Activated naive CD4-positive, alpha-beta T cell treated with Interleukin-2 at 50 U/mL for 16 hours (primary cell): ENCODE measurements at places on chromosomes 7 and 10.
A peak's percentile ranks its signal among the peaks of the same experiment; 100 is the strongest.

GRCh38 chr10:132229834-132230556 is 43.2 kb downstream of the DPYSL4 start:
- DNase-seq, result peak; percentile 30

DNA sequence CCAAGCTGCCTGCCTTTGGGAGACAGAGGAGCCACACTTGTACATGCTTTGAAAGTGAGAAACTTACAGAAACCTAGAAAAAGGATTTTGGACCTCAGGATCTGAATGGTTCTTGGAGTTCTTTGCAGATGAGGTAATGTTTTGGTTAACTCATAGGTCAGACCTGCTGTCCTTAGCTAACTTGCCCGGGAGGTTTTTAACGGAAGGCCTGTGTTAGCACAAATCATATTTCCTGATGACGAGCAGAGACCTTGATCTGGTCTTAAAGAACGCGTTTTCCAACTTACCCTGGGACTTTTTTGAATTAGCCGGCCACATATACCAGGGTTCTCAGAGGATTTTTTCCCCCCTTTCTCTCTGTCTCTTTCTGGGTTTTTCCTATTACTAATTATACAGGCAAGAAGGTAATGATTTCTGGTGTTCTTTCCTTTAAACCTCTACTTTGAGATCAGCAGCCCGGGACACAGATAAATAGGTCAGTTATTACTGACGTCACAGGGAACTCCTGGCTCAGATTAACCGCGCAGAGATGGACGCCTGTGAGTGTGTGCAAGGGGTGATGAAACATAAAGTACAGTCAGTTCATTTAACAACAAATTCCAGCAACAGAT is 101.7 kb upstream of the KLF6 start:
- DNase-seq, result no peak

DNA sequence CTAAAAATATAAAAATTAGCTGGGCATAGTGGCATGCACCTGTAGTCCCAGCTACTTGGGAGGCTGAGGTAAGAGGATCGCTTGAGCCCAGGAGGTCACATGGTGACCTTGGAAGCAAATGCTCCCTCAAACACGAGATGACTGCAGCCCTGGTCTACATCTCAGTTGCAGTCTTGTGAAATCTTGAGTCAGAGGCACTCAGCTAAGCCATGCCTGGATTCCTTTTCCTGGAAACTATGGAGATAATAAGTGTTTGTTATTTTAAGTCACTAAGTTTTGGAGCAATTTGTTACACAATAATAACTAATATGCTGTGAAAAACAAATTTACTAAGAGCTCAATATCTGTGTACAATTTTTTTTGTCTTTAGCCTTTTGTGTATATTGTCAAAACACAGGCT is 284.3 kb upstream of the KAT6B start:
- no peak for DNase-seq

- no peak for DNase-seq
Observed at GRCh38 chr7:138458576-138459412, 1.3 kb upstream of the TRIM24 start.

DNA sequence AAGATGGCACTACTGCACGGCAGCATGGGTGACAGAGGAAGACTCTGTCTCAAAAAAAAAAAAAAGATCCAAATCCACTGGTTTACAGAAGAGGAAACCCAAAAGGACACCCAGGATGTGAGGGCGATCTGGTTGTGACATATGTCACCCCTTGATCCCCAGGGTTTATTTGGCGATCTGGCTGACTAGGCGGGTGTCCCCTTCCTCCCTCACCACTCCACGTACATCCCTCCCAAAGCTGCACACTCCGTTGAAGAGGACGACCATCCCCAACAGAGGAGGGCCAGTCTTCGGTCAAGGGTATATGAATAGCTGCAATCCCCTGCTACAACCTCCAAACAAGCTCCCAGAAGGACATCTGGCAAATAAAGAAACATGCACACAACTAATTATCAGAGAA is 111.6 kb downstream of the HTR5A start:
- no peak for DNase-seq

GRCh38 chr7:98995111-98995510 is 116.8 kb downstream of the TRRAP start:
- no peak for DNase-seq

DNA sequence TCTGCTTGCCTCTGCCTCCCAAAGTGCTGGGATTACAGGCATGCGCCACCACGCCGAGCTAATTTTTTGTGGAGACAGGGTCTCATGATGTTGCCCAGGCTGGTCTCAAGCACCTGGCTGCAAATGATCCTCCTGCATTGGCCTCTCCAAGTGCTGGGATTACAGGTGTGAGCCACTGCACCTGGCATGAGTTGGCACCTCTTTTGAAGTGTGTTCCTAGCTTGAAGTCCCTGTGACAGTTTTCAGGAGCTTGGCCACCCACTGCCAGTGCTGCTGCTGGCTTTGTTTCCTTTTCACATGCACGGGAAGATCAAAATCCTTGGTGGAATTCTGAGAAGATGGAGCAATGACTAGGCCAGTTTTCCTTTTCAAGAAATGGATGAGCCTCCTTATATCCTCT is 126.3 kb downstream of the NRP1 start:
- DNase-seq, result no peak

GRCh38 chr10:94123258-94123995 is 129.7 kb downstream of the PLCE1 start:
- no peak for DNase-seq

DNA sequence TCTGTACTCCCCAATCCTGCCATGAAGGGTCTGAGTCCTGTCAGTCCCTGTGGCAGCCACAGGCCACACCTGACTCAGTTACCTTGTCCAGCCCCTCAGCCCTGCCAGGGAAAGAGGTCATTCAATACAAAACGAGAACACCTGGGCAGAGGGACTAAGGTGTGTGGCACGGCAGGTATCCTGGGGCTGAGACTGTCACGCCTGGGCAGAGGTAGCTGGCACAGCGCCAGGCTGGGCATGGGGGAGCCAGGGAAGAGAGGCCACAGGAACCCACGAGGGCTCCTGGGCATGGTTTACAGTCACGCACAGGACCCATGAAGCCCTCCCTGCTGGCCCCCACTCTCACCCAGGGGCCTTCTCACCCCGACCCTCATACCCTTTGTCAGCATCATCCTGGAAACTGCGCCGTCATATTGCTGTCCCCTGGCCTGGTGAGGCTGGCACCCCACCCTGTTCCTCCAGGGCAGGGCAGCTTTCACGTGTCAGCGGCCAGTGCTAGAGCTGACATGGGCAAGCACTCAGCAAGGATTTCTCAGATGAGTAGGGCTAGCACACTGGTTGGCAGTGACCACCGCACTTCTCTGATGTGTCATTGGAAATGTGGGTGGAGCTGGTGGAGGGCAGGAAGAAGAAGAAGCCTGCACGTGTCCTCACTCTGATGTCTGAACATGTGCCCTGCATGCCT is 42.7 kb downstream of the LRRC18 start:
- no peak for DNase-seq

GRCh38 chr10:51590818-51591217 is 108.6 kb downstream of the CSTF2T start:
- no peak for DNase-seq

DNA sequence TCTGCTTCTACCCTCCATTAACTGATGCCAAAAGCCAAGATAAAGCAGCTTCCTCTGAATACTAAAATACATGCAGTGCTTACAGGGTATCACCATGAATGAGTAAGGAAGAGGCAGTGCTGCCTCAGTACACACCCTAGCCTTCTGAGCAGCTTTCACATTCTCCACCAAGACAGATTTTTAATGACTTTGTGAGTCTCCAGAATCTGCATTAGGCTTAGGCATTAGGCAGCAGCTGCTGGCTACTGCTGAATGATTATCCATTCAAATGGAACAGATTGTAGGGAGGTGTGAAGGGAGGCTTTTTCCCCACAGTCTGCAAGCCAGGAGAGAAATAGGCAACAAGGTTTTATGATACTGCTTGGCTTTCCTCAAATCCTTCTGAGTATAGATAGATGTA is 1226.7 kb upstream of the LRRN3 start:
- no peak for DNase-seq

DNA sequence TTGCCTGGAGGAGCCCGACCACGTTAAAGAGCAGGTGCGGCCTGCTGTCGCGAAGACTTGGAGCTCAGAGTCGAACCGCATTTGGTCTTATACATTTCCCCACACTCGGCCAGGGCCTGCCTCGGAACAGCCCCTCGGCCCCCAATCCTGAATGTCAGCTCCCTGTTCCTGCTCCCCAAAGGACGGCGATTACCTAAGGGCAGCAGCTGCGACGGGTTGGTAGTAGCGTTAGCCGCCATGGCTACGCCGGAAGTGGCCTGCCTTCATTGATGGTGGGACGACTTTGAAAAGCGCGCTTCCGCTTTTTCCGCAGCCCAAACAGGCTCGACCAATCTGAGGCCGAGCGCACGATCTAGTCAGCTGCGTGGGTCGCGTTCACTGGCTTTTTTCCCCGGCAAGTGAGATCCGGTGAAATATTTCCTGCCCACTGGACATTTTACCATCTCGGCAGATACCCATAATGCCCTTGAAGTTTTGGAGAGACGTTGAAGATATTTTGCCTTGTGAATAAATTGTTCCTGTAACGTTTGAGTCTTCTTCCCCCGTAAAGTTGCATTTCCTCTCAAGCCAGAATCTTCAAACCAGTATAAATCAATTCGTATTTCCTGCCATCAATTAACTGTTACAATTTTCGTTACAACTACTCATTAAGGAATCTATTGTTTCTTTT is at the start of gene LSM5:
Gene LSM5, minus strand, starts transcription at position 254 of the 670 bp plus-strand sequence. Its CDS starts 15 bp downstream, at position 239.
- DNase-seq, result peak; percentile 91

DNA sequence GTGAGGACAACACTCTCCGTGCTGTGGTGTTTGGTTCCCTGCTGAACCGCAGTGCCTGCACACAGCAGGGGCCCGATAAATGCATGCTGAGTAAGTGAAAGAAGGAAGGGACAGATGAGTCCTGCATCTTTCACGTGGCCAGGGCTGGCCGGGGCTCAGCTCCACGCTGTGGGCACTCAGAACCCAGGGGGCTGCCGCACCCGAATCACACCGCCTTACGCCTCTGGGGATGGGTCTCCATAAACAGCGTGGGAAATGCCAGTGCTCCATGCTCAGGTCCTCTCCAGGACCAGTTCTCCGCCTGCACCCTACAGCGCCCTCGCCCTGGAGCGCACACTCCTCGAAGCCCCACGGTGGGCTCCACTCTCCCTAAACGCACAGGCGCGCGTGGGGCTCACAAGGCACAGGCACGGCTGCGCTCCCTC is 38.1 kb downstream of the RASGEF1A start:
- DNase-seq, result peak; percentile 6

DNA sequence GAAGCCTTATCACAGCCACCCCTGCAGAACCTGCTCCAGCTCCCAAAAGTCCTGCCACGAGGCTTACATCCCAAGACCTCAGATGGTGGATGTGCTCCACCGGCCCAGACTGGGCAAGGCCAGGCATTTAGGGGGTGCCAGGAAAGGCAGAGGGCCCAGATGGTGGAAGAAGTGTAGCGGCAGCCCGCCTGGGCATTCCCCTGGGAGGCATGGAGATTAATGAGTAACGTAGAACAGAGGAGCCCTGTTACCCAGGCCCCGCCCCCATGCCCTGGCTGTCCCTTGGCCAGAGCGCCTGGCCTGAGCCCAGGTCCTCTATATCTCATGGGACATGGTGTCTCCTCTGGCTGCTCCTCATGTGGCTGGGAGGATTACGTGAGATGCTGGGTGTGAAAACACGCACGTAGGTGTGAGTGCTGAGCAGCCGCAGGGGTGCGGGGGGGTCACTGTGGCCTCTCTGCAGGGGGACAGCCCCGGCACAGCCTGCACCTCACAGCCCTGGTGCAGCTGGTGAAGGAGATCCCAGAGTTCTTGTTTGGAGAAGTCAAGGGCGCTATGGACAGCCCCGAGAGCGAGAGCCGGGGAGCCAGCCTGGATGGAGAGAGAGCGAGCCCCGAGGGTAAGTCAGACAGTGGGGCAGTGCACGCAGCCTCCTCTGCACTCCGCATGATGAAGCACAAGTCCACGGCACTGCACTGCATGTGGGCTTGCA is 52.9 kb downstream of the ZNF467 start:
- DNase-seq, result no peak

GRCh38 chr10:375815-376505 is 240.7 kb downstream of the ZMYND11 start:
- DNase-seq, result no peak

DNA sequence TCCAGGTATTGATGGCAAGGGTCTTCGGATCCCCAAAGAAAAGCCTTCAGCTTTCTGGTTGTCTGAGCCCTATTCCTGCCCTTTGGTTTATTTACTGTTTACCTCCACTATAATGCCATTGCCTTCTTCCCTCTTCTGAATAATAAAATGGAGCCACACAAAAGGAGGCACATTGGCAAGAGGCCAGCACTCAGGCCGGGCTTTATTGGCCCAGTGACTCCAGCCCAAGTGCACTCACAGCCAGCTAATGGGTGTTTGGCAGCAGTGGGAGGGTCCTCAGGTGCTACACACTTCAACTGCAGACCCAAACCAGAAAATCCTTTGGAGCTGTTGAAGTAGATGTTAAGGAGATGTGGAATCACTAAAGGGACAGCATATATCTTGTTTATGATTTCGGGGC is 336.0 kb downstream of the PLXNA4 start:
- DNase-seq, result no peak

DNA sequence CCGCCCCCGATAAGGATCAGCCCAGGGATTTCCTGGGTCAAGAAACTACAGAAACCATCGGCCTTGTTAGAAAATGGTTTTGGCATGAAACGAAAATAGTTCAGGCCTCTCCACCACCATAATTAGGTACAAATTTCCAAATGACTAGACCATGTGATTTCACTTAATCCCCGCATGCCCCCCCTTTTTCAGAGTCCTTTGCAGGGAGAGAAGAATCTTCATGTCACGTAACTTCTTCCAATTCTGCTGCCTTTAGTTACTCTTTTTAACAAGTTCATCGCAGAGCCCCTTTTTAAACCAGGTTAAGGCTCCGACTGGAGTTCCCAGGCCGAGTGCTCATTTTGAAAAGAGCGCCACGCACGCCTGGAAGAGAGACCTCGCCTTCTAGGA is 3.4 kb downstream of the PDGFA start:
- no peak for DNase-seq

- no peak for DNase-seq
Observed at GRCh38 chr10:131230166-131230565, 81.4 kb downstream of the TCERG1L start.

- DNase-seq, result no peak
Observed at GRCh38 chr10:13925971-13926780, 339.4 kb downstream of the PRPF18 start.
